HL-60 (cell line): ENCODE measurements at places on chromosomes 2 and 18.

DNA sequence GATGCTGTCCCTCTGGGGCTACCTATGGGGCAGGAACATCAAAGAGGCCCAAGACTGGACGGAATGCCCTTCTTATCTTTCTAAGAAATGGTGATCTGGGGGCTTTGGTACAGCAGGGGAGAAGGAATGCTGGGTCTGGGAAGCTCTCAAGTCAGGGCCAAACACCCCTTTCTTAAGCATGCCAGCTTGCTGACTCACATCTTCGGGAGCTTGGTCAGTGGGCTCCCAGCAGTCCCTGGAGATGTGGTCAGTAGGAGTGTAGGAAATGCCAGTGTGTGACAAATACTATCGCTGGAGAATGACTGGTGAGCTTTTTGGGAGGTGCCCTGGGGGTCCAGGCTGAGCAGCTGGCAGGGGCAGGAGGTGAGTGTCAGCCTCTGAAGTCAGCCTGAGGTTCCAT is 105.0 kb upstream of the CDC42EP3 start:
- DNase-seq, result no peak

DNA sequence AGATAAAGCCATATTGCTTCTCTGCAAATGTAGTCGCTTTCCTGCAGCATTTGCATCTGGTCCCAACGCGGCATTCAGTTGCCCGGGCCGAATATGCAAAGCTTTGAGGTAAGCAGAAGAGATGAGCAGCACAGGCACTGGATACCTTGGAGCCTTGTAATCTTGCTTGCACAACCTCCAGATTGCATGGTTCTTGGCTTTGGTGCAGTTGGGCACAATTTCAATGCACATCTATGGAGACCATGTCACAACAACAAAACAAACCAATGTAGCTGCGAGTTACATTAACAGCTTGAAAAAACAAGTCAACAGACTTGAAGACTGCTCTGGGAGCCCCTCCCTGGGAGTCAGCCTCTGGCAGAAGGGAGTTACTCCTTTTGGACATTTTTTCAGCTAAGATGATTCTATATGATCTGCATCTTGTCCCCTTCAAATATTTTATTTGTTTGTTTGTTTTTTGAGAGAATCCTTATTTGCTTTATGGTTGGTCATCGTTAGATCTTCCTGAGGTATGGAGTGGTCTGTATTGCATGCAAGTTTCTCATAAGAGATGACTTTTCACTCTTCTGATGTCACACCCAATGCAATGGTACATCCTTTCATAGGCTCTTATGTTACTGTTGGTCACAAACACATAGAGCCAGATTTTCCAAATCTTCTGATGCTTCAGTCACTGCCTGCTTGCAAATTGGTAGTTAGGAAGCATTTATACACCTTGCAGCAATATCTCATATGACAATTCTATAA is 113.5 kb downstream of the EFEMP1 start:
- no peak for DNase-seq

- DNase-seq, result no peak
These were observed 188.9 kb downstream of the LDLRAD4 start for GRCh38 chr18:13407484-13407883.

DNA sequence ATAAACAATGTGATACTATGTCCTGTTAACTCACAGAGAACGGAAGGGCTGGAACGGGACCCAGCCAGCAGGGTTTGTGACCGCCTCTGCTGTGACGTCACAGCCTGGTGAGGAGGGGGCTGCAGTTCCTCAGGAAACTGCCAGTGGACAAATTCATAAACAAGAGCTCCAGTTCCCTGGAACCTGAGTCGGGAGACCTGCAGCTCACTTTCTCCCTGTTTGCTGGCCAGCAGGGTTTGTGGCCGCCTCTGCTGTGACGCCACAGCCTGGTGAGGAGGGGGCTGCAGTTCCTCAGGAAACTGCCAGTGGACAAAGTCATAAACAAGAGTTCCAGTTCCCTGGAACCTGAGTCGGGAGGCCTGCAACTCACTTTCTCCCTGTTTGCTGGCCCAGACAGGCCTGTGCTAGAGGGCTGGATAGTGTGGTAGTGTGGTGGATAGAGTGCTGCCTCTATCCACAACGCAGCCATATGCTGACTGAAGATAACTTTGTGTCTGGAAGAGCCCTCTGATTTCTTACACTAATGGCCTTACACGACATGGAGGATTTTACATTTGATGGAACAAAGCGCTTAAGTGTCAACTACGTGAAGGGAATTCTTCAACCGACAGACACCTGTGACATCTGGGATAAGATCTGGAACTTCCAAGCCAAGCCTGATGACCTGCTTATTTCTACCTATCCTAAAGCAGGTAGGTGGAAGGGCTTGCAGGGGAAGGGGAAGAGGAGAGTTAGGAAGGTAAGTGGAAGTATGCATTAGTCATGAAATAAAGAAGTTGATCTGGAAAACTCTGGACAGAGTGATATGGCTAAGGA is at the start of gene SULT1C4:
SULT1C4 (plus strand) TSS at position 140 of the 816 bp plus-strand sequence; CDS start at position 524, 384 bp downstream.
- no peak for DNase-seq

- no peak for DNase-seq
These were observed 98.7 kb downstream of the VAPA start for GRCh38 chr18:10012526-10012925.

GRCh38 chr2:65402323-65402722 is 30.1 kb downstream of the SPRED2 start:
- DNase-seq, result no peak

DNA sequence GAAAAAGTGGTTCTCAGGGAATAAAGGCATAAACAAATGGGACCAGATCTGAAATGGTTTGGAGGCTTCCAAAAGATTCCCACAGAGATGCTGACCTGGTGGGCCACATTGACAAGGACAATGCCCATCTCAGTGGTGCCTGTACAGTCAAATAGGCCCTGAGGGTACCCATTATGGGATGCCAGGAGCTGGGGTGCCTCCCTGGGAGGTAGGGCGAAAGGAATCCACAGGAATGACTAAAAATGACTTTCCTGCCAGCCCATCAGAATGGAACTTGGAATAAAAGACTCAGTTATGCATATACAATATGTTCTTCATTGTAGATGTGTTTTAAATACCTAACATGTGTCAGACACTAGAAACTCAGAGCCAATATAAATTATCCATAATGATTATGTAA is 248.5 kb downstream of the RNF144A start:
- DNase-seq, result no peak

- DNase-seq, result peak; percentile 20
These were observed 419.9 kb downstream of the TGIF1 start for GRCh38 chr18:3869848-3870247.

DNA sequence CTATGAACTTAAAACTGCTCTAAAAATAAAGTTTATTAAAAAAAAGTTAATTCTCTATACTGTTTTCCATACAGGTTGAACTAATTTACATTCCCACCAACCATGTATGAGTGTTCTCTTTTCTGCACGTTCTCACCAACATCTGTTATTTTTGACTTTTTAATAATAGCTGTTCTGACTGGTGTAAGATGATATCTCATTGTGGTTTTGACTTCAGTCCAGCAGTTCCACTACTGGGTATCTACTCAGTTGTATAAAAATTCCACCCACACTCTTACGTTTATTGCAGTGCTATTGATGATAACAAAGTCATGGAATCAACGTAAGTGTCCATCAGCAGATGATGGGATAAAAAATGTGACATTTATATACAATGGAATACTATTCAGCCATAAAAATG is 33.7 kb downstream of the SPAG16 start:
- DNase-seq, result no peak

- DNase-seq, result no peak
These were observed 78.6 kb downstream of the NDUFA10 start for GRCh38 chr2:239946562-239946863.

GRCh38 chr2:101478181-101479001 is 3.5 kb upstream of the RFX8 start:
- no peak for DNase-seq

- DNase-seq, result no peak
These were observed 131.3 kb downstream of the CCBE1 start for GRCh38 chr18:59565957-59566356.

GRCh38 chr2:231765496-231765929 is 15.6 kb downstream of the PDE6D start:
- no peak for DNase-seq

- no peak for DNase-seq
These were observed 10.0 kb upstream of the GCA start for GRCh38 chr2:162333968-162334367.

GRCh38 chr2:214311031-214311533 is 99.8 kb upstream of the VWC2L start:
- DNase-seq, result no peak

GRCh38 chr18:40346146-40346545 is 1608.9 kb upstream of the PIK3C3 start:
- no peak for DNase-seq
